ENCODE measurements at places on chromosomes 11 and 22. TPM values are rescaled to one million over a fixed set of nuclear protein-coding genes. Genes with fewer than 3 reads are reported as not detected.

DNA sequence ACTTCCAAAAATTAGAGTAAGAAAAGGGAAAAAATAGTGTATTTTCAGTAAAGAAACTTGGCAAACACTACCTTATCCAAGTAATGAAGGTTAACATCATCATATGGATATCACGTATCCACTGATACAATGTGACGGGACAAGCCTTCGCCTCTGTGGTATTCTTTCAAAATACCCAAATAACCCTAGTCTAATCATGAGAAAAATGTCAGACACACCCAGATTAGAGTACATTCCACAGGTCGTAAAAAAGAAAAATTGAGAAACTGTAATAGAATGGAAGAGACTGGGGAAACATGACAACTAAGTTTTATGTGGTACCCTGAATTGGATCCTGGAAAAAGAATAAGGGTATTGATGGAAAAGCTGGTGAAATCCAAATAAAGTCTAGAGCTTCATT, 48.9 kb downstream of the NARS2 start:
- DNase-seq: no peak

DNA sequence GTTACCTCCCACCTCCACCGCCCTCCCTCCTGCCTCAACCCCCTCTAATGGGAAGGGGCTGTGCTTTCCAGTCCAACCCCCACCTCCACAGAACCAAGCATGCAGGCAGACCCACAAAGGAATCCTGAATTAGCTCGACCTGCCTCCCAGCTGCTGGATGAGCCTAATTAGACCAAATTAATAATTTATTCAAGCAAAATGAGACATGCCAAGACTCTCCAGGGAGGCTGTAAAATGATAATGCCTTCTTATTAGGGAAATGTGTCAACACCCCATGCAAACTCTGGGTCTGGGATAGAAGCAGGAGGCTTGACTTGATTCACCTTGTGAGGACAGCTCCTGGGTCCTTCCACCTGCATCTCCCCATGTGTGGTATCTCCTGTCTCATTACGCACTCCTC, 59.4 kb upstream of the HMGXB4 start:
- no peak for DNase-seq

- DNase-seq: no peak
Measured at GRCh38 chr11:58530236-58530635, 22.3 kb upstream of the OR5B21 start.

GRCh38 chr11:131423688-131424087, 53.3 kb downstream of the NTM start:
- no peak for DNase-seq

- no peak for DNase-seq
Measured at GRCh38 chr11:77072851-77073327, 6.1 kb downstream of the CAPN5 start.

DNA sequence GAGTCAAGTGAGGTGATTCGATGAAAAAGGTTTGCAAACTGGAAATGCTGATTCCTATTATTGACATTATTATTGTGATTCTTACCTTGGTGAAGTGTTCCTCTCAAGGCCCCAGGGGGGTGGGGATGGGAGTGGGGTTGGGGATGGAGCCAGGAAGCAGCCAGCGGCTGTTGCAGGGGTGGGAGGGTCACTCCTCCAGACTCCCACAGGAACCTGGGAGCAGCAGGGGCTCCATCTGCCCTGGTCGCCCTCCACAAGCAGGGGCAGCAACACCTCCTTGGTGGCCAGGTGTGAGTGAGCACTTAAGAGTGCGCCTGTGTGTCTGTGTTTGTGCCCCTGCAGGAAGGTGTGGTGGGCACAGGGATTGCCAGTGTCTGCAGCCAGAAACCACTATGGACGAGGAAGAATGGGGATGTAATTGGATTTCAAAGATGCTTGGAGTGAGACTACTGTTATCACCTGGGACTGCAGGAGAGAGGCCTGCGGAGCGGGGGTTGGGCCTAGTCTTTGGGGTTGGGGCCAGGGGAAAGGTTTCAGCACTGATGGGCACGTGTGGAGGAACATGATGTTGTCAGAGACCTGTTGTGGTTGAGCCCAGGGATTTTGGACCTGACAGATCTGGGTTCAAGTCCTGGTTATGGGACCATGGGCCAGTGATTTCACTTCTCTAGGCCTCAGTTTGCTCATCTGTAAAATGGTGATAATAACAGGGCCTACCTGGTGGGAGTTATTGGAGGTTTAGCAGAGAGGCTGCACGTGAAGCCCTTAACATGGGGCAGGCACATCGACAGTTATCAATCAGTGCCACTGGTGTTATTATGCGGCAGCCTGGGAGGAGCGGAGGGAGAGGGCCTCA, 3.6 kb upstream of the TP53I11 start:
- DNase-seq: no peak

DNA sequence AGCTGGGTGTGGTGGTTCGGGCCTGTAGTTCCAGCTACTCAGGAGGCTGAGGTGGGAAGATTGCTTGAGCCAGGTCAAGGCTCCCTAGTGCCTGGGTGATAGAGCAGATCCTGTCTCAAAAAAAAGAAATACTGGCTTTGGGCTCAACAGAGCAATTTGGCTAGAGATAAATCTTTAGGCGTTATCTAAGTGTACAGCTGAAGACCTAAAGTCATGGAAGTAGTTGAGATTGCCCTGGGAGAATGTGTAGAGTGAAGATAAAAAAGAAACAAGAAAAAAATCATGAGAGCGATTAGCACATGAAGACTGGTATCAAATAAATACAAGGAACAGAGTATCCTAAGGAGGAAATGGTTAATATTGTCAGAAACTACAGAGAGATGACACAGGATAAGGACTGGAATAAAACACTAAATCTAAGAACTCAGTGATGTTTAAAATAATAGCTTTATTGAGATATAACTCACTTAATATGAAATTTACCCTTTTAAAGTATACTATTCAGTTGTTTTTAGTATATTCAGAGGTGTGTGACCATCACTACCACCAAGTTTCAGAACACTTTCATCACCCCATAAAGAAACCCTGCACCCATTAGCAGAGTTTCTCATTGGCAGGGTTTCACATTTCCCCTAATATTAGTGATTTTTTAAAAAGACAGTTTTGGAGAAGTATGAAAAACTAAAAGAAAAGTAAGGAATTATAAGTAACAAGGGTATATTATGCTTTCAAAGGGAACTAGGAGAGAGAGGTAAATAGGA, 20.7 kb downstream of the PIK3C2A start:
- no peak for DNase-seq

DNA sequence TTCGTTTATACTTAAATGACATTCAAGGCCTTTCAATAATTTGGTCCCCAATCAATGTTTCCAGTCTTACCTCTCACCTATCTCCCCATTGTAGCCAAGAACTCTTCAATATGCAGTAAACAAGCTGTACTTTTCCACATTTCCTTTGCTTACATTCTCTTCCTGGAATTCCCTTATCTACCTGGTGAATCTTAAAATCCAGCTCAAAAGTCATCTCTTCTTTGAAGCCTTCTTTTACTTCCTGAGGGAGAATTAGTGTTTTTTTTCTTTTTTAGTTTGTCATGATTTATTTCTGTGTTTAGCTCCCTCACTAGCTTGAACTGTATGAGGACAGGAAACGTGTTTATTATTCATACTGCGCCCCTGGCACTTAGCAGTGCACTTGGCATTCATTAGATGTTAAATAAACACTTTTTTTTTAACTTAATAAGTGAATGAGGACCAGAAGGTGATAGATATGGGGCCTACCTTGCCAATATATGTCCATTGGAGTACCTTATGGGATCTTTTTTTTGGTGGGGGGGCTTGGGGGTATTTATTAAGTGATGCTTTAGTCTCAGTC, 4.9 kb upstream of the PTS start:
- DNase-seq: no peak

DNA sequence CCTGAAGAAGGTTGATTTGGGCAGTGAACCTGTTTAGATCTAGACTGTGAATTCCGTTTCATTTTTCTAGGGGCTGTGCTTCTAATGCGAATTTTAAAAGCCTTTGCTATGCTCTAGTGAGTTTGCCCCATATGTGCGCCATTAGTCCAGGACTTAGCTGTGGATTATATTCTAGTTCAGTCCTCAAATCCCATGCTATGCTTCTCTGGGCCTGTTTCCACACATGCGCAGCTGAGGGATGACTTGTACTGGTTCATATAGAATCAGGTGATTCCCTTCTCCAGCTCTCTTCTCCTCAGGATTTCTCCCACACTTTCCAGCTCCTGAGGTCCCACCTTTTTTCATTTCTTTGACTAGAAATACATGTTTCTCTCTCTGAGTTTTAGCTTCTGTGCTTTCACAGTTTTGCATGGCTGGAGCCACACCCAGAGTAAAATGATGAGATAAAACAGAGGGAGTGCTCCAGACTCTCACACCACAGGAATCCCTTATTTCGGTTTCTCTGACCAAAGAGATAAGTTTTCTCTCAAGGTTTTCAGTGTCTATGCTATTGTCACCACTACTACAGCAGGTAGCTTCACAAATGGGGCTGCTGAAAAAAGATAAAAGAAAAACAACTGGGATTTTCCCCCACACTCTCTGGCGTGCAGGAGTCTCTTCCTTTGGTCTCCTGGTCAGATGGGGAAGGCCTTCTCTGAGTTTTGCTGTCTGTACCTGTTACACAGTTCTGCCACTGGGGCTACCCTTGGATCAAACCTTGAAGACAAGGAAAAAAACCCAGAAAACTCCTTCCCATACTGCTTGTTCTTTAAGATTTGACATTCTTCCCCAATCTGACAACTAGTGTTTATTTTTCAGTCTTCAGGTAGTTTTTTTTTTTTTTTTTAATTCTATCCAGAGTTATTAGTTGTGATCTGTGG, 96.2 kb upstream of the TEAD1 start:
- DNase-seq: no peak

GRCh38 chr11:125872138-125872491, 15.4 kb upstream of the HYLS1 start:
- no peak for DNase-seq

DNA sequence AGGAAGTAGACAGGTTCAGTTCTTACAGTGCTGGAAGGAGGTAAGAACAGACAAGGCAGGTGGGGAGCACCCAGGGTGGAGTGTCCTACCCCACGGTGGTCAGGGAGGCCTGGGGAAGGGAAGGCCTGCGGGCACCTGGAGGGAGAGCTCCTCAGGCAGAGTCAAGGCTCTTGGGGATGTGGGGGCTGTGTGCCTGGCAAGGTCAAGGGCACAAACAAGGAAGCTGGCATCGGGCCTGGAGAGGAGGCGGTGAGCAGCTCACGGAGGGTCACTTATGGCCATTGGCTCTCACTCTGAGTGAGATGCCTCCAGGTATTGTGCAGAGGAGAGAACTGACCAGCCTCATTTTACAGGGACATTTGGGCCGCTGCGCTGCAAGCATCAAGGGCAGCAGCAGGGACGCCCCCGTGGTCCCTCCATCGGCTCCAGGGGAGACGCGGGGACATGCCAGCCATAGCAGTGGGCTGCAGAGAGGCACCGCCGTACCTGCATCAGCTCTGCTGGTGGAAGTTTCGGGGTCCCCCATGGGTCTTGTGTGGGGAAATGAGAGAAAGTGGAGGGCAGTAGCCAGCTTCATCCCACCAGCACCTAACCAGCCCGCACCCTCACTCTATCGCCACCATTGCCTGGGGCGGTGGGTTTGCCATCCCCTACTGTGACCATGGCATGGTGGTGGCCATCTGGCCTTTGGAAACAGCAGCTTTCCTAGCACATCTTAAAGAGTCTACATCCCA, 37.5 kb upstream of the RTL6 start:
- DNase-seq: no peak

DNA sequence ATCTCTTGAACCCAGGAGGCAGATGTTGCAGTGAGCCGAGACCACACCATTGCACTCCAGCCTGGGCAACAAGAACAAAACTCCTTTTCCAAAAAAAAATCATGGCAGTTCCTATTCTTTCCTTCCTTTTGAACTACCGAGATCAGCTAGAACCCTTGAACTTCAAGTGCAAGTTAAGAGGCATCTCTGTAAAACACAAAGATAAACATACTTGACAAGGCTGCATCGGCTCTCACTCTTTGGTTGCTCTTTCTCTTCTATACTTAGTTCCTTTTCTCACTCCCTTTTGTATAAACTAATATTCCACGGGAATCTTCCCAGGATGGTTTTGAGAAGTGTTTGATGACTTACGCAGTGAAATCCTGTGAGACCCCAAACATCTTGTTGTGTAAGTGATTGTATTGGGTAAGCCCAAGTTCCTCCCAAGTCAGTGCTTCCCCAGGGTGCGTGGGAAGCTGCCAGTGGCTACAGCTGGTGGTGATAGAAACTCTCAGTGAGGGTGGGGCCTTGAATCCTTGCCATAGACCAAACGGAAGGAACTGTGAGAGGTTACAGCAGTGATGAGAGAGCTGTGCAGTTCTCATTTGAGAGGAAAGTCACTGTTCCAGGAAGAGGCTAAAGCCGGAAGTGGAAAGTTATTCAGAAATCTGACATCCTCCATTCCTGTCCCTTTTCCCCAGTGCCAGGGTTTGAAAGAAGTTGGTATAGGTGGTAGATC, 24.1 kb upstream of the CDC42EP2 start:
- peak; percentile 77 for DNase-seq

Gene FAT3
- 3.3 TPM for total RNA-seq

Gene CLDN5
- total RNA-seq: 36.5 TPM

Gene LDHAL6A
- not detected for total RNA-seq

Gene WNT7B
- total RNA-seq: not detected

Gene CASP5
- not detected for total RNA-seq

Gene FAM180B
- 1.2 TPM for total RNA-seq

Gene MYOD1
- total RNA-seq: not detected

Gene SCGB1D2
- not detected for total RNA-seq
